ENCODE measurements at places on chromosomes 13 and 19.

- DNase-seq, result peak; percentile 46
Measured at GRCh38 chr13:49240017-49240416, 7.7 kb upstream of the CDADC1 start.

- DNase-seq, result no peak
Measured at GRCh38 chr13:95937714-95938320, 115.4 kb downstream of the UGGT2 start.

- DNase-seq, result no peak
Measured at GRCh38 chr13:38684714-38685113, 2.2 kb upstream of the FREM2 start.

GRCh38 chr13:97188207-97188606 is 33.9 kb upstream of the MBNL2 start:
- no peak for DNase-seq

GRCh38 chr13:66425741-66426140 is 804.4 kb downstream of the PCDH9 start:
- no peak for DNase-seq
